ENCODE measurements at places on chromosomes 11 and 22.
A peak's percentile ranks its signal among the peaks of the same experiment; 100 is the strongest.

- H3K27me3 ChIP-seq = no peaks in the 10 kb centered on the region
- no peaks in the 10 kb centered on the region for H3K4me1 ChIP-seq
- H3K4me3 ChIP-seq = no peak overlapping the region
- peaks cover 77% of the 10 kb centered on the region for H3K36me3 ChIP-seq
Measured at GRCh38 chr11:46541593-46542371, 52.0 kb downstream of the AMBRA1 start.

DNA sequence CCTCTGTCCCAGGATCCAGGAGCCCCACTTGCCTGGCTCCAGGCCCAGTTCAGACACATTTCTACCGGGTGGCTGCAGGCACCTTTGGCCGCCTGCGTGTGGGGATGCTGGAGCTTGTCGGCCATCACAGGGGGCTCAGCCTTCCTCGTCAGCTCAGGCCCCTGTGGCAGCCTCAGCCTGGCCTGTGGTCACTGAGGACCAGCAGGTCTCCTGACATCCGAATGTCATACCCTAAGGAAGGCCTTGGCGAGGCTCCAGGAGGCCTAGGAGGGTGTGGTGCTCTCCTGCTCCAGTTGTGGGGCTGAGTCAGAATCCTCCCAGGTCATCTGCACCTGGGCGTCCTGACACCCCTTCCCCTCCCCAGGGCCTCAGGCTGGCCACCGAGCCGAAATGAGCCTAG is 14.9 kb upstream of the SOX10 start:
- no peaks in the 10 kb centered on the region for H3K27me3 ChIP-seq
- no peak overlapping the region for H3K4me3 ChIP-seq
- H3K27ac ChIP-seq = no peak overlapping the region
- H3K4me1 ChIP-seq = no peaks in the 10 kb centered on the region

- H3K4me3 ChIP-seq = no peak overlapping the region
Measured at GRCh38 chr22:44143105-44143474, 37.6 kb upstream of the PARVG start.

GRCh38 chr22:47995718-47996117 is 1233.3 kb downstream of the TBC1D22A start:
- H3K4me3 ChIP-seq = no peak overlapping the region
- no peak overlapping the region for H3K27ac ChIP-seq
- no peaks in the 10 kb centered on the region for H3K27me3 ChIP-seq
- H3K36me3 ChIP-seq = no peaks in the 10 kb centered on the region
- no peaks in the 10 kb centered on the region for H3K4me1 ChIP-seq
- DNase-seq = no peak

- H3K27ac ChIP-seq = peak overlapping the region; percentile 58
- H3K4me1 ChIP-seq = peaks cover 41% of the 10 kb centered on the region
- DNase-seq = no peak
- no peaks in the 10 kb centered on the region for H3K27me3 ChIP-seq
- peak overlapping the region; percentile 67 for H3K4me3 ChIP-seq
- H3K36me3 ChIP-seq = no peaks in the 10 kb centered on the region
Measured at GRCh38 chr22:18110954-18111758, 547 bp downstream of the TUBA8 start.

DNA sequence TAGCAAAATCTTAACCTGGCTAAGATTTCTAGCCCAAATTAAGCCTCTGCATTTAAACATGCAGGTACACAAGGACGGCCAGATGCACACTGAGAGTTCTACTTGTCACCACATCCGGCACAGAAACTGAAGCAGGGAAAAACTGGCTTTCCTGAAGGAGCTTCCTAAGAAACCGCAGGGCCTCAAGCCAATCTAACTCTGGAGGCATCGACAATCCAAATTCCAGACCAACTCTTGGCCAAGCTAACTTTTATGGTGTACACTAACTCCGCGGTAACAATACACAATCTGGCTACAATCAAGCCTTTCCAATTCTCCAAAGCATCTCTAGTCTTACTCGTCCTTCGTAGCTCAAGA is 1.2 kb downstream of the MSANTD2 start:
- peak overlapping the region; percentile 99 for H3K27ac ChIP-seq
- peak overlapping the region; percentile 100 for H3K4me3 ChIP-seq
- DNase-seq = no peak

DNA sequence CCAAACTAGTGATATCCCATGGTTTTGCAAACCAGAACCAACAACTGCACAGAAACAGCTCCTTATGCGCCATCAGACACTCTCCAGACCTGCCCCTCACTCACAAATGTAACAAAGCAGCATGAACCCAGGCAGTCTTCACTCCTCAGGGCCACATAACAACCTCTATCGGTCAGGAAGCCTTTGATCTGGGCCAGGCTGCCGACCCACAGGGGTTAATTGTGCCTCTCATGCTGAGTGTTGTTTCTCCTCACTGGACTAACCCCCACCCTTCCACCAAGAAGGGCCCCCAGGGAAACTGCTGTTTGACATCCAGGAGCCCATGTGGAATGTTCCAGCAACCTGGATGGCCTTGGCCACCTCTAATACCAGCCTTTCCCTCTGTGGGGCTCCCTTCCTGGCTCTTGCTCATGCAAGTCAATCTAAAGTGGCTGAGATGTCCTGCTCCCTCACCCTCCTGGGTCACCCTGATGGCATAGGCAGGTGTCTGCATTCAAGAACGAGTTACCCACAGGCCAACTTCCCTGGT is 7.9 kb upstream of the RGL4 start:
- no peak overlapping the region for H3K27ac ChIP-seq
- no peaks in the 10 kb centered on the region for H3K27me3 ChIP-seq
- peak; percentile 34 for DNase-seq

DNA sequence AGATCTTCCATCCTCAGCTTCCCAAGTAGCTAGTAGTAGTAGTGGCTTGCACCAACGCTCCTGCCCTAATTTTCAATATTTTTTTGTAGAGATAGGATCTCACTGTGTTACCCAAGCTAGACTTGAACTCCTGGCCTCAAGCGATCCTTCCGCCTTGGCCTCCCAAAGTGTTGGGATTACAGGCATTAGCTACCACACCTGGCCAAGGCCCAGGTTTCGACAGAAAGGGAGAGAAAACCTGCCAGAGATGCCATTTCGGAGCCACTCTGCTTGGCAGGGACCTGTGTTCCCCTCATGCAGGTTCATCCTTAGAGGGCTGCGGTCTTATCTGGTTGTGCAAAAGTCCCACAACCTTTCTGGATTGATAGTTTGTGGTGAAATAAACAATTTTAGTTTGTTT is 41.4 kb downstream of the FAM83F start:
- no peaks in the 10 kb centered on the region for H3K36me3 ChIP-seq
- H3K27me3 ChIP-seq = no peaks in the 10 kb centered on the region
- no peak overlapping the region for H3K27ac ChIP-seq
- peaks cover 7% of the 10 kb centered on the region for H3K4me1 ChIP-seq
- no peak overlapping the region for H3K4me3 ChIP-seq
- no peak for DNase-seq

DNA sequence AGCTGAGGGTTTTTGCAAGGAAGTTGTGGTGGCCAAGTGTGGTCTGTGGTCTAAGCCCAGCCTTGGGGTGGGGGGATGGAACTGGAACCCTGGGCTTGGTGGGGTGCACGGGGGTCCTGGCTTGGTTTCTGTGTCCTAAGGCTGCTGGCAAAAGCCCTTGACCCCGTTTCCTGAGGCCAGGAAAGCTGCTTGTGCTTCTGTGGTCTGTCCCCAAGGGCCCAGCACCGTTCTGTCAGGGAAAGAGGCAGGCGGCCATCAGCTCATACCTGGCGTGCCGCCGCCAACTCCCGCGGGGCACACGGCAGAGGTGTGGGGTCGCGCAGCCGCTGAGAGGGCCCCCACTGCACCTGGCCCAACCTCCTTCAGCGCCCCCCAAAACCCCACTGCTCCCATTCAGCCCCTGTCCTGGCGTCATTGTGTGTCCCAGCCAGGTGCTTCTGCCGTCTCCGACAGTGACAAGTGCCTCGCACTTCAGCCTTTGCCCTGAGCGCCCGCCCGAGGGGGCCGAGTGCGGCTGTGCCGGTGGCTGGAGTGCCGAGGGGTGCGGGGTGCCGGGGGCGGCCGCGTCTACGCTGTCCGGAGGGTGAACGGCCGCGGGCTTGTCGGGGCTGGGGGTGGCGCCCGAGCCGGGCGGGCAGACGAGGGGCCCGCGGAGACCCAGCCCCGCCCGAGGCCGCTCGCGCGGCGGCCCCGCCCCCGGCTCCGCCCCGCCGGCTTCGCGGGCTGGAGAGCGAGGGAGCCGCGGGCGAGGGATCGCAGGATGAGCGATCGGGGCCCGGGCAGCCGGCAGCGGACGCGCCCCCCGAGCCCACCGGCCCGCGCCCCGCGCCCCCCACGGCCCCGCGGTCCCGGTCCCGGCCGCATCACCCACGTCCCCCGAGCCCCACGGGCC is at the start of gene CNIH2:
Gene CNIH2 (plus strand): TSS at position 705 of the 892 bp plus-strand sequence. CDS start 282 bp downstream, outside the sequence.
- peak within 1 kb of the TSS; percentile 61 for H3K27ac ChIP-seq
- no peak for DNase-seq
- H3K36me3 ChIP-seq = peaks cover 15% of the 10 kb centered on the region
- peaks cover 19% of the 10 kb centered on the region for H3K4me1 ChIP-seq
- no peaks in the 10 kb centered on the region for H3K27me3 ChIP-seq

- DNase-seq = no peak
- H3K27me3 ChIP-seq = no peaks in the 10 kb centered on the region
- H3K27ac ChIP-seq = no peak within 1 kb of the TSS
- no peak within 1 kb of the TSS for H3K4me3 ChIP-seq
Measured at GRCh38 chr11:4593739-4594138, at the start of gene OR52I1. Gene OR52I1, plus strand, starts transcription at chr11:4594039. Its CDS starts 0 bp downstream, at chr11:4594039.

- H3K36me3 ChIP-seq = peaks cover 9% of the 10 kb centered on the region
- no peak for DNase-seq
- no peaks in the 10 kb centered on the region for H3K27me3 ChIP-seq
- H3K4me1 ChIP-seq = no peaks in the 10 kb centered on the region
- no peak overlapping the region for H3K4me3 ChIP-seq
Measured at GRCh38 chr11:46513934-46514342, 79.9 kb downstream of the AMBRA1 start.

DNA sequence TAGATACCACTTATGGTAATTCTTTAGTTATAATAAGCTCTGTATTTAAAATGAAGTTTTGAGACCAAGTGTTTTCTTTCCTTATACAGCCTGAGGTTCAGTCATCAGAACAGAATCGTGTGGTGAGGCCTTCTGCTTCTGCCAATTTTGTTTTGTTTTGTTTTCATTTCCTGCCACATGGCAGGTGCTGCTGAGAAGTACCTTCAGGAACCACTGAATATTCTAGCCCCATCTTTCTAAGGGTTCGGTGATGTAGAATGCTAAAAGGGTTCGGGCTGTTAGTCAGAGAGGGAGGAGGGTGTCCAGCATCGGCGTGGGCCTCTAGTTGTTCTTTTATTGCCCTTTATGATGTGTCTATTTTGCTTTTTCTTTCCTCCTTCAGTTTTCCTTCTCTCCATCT is 25.8 kb downstream of the TNRC6B start:
- H3K27me3 ChIP-seq = no peaks in the 10 kb centered on the region
- H3K27ac ChIP-seq = peak overlapping the region; percentile 48
- no peaks in the 10 kb centered on the region for H3K36me3 ChIP-seq
- H3K4me3 ChIP-seq = no peak overlapping the region

- H3K27ac ChIP-seq = no peak overlapping the region
- H3K36me3 ChIP-seq = no peaks in the 10 kb centered on the region
- no peaks in the 10 kb centered on the region for H3K4me1 ChIP-seq
- DNase-seq = no peak
Measured at GRCh38 chr11:32830796-32831195, 1.1 kb downstream of the PRRG4 start.

DNA sequence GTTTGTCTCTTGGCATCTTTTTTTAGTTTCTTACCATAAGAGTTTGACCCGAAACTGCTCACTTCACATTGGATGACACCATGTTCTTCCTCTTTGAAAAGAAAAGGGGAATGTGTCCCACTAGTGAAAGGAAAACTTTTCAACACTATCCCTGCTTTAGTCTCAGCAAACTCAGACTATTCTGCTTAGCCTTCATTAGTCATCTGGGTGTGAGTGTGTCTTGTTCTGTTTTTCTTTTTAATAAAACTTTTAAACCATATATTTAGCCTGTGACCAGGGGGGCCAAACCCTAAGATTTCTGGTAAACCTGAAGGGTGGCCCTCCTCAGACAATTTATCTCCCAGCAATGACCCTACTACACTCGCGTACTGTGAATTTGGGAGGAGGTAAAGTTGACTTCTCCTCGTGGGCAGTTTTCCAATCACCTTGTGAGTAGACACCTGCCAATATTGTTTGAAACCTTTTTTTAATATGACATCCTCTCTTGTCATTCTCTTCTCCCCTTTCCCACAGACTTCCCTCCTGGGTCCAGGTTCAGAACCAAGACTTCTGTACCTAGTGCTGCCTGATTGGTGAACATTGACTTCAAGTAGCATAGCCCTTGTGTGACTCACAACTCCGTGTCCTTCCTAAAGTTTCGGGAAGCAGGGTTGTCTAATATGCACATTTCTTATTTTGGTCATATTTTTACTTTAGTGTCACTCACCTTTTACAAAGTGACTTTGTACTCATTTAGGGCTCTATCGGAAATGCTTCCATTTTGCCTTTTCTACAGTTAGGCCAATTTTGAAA is 39.9 kb downstream of the DBX1 start:
- H3K27me3 ChIP-seq = no peaks in the 10 kb centered on the region
- H3K4me3 ChIP-seq = no peak overlapping the region
- H3K36me3 ChIP-seq = peaks cover 51% of the 10 kb centered on the region
- no peak overlapping the region for H3K27ac ChIP-seq
- no peak for DNase-seq
- no peaks in the 10 kb centered on the region for H3K4me1 ChIP-seq

DNA sequence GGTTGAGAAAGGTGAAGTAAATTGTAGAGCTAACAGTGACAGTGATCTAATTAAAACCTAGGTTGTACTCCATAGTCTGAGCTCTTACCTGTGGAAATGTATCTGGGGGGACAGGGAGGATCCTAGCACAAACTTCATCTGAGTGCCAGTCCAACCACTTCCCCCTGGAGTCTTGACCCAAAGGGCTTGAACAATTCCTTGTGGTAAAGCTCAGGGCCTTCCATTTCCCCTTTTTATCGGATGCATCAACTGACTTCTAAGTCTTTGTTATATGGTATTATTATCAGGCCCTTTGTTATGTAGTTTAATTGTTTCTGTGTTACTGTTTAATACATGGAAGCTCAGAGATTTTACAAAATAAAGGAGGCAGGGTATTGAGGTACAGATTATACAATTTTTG is 140.2 kb upstream of the SESN3 start:
- no peak overlapping the region for H3K4me3 ChIP-seq
- no peaks in the 10 kb centered on the region for H3K36me3 ChIP-seq

- no peaks in the 10 kb centered on the region for H3K36me3 ChIP-seq
- H3K4me3 ChIP-seq = no peak overlapping the region
- peak; percentile 51 for DNase-seq
Measured at GRCh38 chr11:44777209-44778194, 50.7 kb downstream of the TSPAN18 start.

DNA sequence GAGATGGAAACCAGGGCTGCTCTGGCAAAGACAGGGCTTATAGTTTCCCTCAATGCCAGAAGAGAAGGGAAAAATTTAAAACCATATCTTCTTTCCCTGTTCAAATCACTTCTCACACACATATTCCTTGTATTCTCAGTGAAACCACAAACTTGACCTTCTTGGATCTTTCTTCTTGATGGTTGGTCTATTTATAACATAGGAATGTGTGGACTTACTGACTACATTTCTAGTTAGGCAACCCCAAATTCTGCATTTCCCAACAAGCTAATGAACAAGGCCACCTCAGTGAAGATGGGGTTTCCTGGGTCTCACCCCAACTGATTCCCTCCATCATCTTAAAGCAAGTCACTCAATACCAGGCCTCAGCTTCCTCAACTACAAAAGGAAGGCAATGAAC is 3.8 kb upstream of the QSER1 start:
- no peak overlapping the region for H3K4me3 ChIP-seq
- no peaks in the 10 kb centered on the region for H3K36me3 ChIP-seq

- no peak overlapping the region for H3K27ac ChIP-seq
- H3K4me3 ChIP-seq = no peak overlapping the region
- no peaks in the 10 kb centered on the region for H3K36me3 ChIP-seq
- H3K4me1 ChIP-seq = no peaks in the 10 kb centered on the region
- DNase-seq = no peak
Measured at GRCh38 chr11:13046637-13047570, 37.8 kb downstream of the RASSF10 start.

Data from tibial artery (tissue), 4 donors.